NCI-H1694 treated with DMSO at 0.1 percent for 48 hours (cell line): ENCODE measurements at places on chromosomes 4 and X.

- DNase-seq: no peak
Observed at GRCh38 chrX:72107320-72107719, 24.4 kb downstream of the RTL5 start.

DNA sequence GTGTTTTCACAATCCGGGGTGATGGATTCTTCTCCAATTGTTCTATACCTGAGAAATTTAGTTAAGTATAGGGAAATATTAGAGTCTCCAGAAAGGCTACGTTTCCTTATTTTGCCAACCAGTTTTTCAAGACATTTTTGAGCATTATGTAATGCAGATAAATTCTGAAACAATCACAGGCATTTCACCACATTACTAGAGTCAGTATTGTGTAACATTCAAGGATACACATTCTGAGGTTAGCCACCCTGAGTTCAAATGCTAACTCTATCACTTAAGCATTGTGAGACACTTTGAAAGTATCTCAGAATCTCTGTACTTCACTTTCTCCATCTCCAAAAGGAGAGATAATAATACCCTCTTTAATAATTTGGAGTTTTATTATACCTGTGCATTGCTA, 10.6 kb downstream of the SULT1B1 start:
- no peak for DNase-seq

DNA sequence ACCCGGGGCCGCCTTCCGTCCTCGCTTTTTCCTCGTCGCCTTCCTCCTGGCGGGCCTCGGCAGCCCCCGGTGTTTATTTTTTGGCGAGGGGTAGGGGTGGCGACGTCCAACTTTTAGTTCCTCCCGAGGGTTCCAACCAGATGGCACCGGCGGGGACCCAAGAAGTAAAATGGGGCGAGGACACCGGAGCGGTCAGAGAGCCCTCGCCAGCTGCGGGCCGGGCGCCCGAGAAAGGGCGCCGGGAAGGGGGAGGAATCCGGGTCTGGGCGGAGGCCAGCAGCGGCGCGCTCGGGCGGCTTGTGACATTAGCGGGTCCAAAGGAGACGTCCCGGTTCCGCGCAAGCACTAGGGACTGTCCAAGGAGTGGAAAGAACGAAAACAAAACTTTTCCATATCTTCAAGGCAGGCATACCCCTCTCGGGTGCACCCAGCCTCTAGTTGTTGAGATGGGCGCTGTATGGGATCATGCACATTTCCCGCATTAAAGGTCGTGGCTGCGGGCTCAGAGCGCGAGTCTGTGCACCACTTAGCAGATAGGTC, 691 bp upstream of the USP46 start:
- DNase-seq: no peak

- DNase-seq: no peak
Observed at GRCh38 chrX:119177278-119177677, 49.7 kb upstream of the KIAA1210 start.

DNA sequence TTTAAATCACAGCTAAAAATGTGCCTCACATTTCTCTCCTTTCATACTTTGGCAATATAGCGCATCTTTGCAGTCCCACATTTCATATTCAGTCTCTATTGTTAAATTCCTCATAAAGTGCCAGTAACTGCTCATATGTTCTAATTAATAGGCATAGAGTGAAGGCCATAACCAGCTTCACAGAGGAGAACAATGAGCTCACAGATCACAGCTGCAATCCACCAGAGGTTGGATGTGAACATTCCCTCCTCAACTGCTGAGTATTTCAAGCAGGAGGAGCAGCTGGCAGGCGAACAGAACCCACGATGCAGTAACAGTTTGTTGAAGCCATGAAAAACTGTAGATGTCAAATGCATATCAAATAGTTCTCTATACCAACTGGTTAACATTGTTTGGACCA, 2088.7 kb upstream of the AGA start:
- DNase-seq: no peak

- DNase-seq: no peak
Observed at GRCh38 chr4:128358913-128359279, 71.3 kb upstream of the PGRMC2 start.

GRCh38 chr4:108168671-108169523, at the start of gene LEF1:
Gene LEF1, minus strand, starts transcription at chr4:108168932. Its CDS starts 1,165 bp downstream, at chr4:108167767.
- no peak for DNase-seq

- DNase-seq: peak; percentile 92
Observed at GRCh38 chr4:129453524-129454200, 357.7 kb downstream of the C4orf33 start.

DNA sequence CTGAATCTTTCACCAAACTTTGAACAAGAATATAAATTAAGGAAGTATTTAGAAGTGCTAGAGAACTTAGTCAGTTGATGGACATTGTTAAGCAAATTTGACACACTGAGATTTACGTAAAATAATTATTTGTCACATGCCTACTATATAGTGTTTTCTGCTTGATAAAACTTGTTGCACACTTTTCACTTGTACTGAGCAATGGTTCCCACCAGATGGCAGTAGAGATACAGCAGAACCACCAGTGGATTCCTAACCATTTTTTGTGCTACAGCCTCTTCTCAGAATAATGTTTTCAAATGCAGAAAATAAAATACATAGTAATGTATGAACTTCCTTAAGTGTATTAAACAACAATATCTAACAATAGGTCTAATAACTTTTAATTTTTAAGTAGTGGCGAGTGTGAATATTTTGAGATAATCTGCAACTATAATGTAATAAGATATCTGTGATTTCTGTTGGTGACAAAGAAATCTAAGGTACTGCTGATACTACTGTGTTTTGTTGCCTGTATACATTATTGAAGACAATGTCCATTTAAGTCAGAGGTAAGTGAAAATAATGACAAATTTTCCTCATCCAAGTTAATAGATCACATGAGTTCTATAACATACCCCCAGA, 81.2 kb downstream of the APOOL start:
- peak; percentile 11 for DNase-seq

- DNase-seq: no peak
Observed at GRCh38 chr4:130043732-130044160, 947.8 kb downstream of the C4orf33 start.

GRCh38 chr4:153217440-153217839, 13.2 kb downstream of the TRIM2 start:
- DNase-seq: no peak

DNA sequence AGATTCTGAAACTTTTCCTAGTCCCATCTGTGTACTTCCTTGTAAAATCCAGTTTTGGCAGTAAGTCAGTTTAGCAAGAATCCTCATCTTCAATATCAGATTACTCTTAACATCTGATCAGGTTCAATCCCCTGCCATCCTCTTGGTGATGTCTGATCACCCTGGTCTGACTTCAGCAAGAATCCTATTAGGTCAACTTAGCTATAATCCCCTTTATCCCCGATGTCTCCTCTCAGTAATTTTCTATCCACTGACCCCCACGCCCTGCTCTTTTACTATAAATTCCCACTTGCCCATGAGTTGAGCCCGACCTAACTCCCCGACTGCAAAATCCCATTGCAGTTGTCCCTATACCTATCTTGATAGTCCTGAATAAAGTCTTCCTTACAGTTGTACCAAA, 57.9 kb upstream of the PRSS48 start:
- DNase-seq: no peak

DNA sequence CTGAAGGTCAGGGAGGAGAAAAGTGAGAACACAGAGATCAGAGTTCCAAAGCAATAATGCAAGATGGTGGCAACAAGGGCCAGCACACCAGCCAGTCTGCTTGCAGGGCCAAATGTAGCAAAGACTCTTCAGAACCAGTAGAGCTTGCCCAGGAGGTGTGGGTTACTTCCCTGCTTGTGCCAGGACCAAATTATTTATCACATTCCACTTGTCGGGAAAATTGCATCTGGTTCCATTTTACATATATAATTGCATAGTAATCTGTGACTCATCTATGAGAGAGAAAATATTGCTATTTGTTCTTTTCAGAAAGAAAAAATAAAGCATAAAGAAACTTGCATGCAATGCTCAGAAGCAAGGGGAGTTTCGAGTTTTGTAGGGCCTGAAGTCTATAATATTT, 41.4 kb downstream of the MAML3 start:
- no peak for DNase-seq

GRCh38 chrX:113580486-113580885, 739.9 kb upstream of the AMOT start:
- no peak for DNase-seq

DNA sequence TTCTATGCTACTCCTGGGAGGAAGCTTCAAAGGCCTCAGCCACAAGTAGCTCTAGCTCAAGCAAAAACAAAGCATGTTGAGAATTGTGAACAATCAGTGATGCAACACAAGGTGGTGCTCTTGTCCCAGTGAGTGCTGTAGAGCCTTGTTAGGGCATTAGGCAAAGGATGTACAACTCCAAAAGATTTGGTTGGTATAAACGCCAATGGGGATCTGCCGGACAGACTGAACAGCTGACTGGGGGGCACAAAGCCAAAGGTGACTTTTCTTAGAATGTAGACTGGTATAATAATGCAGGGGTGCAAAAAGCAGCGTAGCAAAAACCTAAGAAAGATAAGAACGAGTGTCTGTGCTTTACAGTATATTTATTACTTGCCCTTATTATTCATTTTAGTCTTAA, 62.6 kb upstream of the ALB start:
- peak; percentile 63 for DNase-seq

GRCh38 chr4:169238445-169238844, 32.3 kb downstream of the SH3RF1 start:
- peak; percentile 39 for DNase-seq

DNA sequence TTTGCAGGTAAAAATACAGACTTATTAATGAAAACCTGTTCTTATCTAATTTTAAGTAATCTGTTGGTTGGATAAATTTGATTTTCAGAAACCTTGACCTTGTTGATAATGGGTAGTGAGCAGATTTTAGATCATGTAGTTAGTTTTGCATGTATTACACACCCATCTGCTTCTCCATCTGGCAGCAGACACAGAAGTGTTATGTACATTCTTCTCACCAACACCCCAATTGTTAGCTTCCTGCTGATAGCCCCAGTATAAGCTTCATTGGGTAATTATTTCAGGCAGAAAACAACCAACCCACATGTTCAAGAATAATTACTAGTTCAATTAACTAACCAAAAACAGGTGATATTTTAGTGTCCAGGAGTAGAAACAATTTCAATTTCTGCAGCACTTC, 1740.5 kb upstream of the AGA start:
- DNase-seq: no peak

DNA sequence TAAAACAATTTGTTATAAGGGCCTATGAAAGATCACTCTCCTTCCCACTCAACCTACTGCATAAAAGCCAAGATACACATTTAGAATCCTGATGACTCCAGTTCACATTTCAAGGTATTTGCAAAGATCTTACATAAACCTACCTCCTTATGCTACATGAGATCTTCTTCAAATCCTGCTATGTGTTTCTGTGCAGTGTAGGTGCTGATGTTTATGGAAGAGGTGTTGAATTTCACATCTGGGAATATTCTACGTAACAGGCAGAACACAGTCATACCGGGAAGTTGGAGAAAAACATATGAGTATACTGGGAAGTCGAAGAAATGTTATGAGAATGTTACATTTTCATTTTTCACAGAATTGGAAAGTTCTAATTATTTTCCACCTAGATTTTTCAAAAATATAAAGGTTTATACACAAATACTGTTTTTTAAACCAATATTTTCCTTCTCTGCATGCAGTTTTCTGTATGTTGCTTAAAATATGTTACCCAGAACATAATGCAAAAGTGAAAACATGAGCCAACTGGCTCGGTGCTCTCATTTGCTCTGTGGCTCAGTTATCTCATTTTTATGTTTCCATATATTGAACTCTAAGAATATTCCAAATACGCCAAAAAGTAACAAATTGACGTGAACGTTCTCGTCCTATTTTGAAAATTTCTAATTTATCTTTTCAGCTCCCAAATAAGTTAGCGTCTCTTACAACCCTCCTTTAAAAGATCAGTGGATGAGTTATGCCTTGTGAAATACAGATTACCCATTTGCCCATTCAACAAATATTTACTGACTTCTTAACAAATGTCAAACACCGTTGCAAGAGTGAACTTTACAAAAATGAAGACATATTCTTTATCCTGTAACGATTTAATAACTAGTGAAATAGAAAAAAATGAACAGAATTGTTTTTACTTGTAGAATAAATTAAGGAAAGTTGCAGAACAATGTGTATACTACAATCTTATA, 899.3 kb downstream of the STIM2 start:
- no peak for DNase-seq

DNA sequence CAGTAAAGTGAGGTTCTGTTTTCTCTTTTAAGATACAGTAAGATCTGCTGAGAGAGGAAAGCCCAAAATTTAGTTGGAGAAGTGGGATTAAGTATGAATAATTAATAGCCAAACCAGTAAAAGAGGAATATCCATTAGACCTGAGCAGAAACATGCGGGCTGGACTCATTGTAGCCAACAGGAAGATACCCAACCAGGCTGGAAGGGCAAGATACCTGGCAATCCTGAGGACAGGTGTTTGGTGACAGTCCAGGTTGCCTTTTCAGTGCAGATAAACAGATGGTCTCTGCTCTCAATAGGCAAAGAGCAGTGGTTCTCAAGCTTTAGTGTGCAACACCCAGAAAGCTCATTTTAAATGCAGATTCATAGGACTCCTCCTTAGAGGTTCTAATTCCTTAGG, 980.8 kb upstream of the GRID2 start:
- no peak for DNase-seq

GRCh38 chr4:47263721-47264120, 199.8 kb downstream of the COMMD8 start:
- DNase-seq: no peak

- no peak for DNase-seq
Observed at GRCh38 chr4:14167876-14168510, 540.5 kb upstream of the BOD1L1 start.

GRCh38 chrX:103614999-103615398, 7.2 kb downstream of the TCEAL3 start:
- no peak for DNase-seq

DNA sequence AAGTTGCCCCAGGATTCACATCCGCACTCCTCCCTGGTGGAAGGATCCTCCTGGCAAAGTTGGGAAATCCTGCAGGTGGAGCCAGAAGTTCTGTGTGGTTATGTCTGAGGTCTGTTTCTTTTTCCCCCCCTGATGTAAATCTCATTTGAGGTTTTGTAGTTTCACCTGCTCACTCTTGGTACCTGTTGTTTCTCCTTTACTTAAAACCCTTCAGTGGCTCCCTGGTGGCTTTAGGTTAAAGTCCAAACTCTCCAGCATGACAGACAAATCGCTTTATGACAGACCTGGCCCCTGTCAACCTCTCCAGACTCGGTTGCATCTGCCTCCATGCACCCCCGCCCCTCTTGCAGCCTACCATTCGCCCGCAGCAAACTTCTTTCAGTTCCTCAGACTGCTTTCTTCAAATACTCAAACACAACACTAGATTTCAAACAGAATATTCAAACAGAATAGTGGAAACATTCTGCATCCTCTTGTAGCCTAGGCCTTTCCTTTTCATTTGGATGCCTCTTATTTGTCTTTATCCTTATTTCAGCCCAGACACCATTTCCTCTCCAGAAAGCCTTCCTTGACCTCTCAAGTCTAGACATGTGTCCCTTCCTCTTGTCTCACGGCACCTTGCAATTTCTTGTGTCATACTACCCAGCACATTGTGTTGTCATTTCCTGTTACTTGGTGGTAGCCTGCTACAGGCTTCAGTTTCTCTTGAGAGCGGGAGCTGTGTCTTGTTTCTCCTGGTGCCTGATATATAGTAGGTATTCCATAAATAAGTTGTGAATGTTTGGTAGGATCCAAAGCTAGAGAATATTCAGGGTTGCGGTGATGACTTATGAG, 24.8 kb downstream of the IL13RA1 start:
- no peak for DNase-seq
